ENCODE measurements at places on chromosomes 5 and 9.

- no peak for DNase-seq
Observed at GRCh38 chr5:14395411-14395810, 186.2 kb upstream of the OTULINL start.

GRCh38 chr5:168327994-168328393 is 36.5 kb downstream of the WWC1 start:
- no peak for DNase-seq

DNA sequence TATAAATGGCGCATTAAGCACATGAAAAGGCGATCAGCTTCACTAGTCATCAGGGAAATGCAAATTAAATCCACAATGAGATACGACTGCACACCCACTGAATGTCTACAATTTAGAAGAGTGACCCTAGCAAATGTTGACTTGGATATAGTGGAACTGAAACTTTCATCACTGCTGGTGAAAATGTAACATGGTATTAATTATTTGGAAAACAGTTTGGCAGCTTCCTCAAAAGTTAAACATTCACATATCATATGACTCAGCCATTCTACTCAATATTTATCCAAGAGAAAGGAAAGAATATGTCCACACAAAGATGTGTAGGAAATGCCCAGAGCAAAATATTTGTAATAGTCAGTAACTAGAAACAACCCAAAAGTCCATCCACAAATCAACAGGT is 146.5 kb downstream of the LPAR1 start:
- no peak for DNase-seq

GRCh38 chr9:18394847-18395351 is 79.1 kb upstream of the ADAMTSL1 start:
- DNase-seq = no peak

DNA sequence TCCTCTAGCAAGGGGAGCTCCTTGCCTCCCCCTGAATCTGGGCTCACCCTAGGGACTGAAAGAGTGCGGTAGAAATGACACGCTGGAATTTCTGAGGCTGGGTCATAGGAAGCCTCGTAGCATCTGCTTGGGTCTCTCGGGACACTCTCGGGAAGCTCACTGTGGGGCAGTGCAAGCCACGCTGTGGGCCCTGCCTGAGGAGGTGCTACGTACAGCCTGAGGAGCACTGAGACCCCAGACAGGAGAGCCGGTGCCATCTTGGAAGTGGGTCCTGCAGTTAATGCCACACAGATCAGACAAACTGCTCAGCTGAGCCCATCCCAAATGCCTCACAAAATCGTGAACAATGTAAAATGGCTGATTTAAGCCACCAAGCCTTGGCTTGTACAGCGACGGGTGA is 1.8 kb downstream of the MRPL36 start:
- DNase-seq = no peak

DNA sequence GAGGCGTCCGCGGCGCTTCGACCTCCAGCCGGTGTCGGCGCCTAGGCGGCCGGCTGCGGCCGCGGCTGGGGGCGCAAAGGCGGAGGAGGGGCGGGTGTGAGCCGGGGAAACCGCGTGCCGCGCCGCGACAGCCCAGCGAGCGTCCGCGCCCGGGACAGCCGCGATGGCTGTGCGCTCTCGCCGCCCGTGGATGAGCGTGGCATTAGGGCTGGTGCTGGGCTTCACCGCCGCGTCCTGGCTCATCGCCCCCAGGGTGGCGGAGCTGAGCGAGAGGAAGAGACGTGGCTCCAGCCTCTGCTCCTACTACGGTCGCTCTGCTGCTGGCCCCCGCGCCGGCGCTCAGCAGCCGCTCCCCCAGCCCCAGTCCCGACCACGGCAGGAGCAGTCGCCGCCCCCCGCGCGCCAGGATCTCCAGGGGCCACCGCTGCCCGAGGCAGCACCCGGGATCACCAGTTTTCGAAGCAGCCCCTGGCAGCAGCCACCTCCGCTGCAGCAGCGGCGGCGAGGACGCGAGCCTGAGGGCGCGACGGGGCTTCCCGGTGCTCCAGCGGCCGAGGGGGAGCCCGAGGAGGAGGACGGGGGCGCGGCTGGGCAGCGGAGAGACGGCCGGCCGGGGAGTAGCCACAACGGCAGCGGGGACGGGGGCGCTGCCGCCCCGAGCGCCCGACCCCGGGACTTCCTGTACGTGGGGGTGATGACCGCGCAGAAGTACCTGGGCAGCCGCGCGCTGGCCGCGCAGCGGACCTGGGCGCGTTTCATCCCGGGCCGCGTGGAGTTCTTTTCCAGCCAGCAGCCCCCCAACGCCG is 605 bp downstream of the CHSY3 start:
- no peak for DNase-seq

DNA sequence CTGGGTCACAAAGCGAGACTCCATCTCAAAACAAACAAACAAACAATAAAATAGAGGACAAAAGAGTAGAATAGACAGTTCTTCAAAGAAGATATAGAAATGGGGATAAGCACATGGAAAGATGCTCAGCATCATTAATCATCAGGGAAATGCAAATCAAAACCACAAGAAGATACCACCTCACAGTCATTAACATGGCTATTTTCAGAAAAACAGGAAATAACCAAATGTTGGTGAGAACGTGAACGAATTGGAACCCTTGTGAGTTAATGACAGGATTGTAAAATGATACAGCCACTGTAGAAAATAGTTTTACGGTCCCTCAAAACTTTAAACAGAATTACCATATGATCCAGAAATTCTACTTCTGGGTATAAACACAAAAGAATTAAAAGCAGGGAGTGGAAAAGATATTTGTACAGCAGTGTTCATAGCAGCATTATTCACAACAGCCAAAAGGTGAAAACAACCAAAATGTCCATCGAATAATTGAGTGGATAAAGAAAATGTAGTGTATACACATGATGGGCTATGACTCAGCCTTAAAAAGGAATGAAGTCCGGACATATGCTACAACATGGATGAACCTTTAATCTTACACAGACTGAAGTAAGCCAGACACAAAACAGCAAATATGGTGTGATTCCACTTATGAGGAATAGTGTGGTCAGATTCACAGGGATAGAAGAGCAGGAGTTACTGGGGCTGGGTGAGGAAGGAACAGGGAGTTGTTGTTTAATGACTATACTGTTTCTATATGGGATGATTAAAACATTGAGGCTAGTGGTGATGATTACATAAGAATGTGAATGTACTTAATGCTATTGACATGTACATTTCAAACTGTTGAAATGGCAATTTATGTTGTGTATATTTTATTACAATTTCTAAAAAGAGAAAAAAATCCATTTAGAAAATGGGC is 19.7 kb downstream of the OR2V2 start:
- DNase-seq = no peak

DNA sequence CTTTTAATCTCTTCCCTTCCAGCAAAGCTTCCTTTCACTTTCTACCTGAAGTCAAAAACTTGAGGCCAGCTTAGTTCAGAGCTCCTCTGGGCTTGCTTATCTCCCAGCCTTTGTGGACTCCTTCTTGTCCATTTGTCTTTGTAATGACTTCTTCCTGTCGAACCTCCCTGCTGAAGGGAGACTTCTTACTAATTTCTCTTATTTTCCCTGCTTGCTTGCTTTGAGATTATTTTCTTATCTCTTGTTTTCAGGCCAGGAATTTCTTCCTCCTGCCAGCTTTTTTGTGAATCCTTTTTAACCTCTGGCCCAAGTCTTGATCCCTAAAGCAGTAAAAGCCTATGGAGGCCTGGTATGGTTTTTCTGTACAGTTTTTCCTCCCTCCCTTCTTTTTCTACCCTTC is 46.8 kb upstream of the DHFR start:
- no peak for DNase-seq

- DNase-seq = no peak
Observed at GRCh38 chr5:178241688-178242231, 9.2 kb upstream of the PHYKPL start.

- DNase-seq = no peak
Observed at GRCh38 chr5:29208024-29208423, 1985.5 kb upstream of the CDH6 start.

DNA sequence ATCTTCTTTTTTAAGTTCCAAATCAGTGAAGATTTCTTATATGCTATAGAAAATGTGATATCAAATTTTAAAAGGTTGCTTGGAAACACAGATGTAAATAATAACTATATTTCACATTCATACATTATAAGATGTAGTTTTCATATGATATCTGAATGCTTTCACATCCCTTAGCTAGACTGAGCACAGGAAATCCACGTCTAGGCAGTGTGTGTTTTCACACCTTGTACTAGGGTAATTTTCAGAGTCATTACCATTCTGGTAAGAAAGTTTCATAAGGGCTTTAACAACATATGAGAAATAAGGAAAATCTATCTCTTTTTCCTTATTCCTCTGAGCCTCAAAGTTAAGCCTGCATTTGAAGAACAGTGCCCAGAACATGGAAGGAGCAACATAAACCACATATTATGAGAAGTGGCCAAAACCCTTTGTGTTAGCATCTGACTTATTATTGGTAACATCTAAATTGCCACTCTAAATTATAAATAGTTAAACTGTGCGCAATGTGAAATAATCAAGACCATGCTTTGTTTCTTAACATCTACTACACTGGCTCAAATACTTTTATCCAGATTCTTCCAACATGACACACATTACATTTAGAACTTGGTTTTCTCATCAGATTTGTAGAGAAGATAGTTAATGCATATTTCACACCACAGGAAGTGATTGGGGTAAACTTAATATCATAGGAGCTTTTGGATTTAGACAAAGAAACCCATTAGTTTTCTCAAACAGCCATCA is 113.3 kb downstream of the PPP2R2B start:
- DNase-seq = no peak

DNA sequence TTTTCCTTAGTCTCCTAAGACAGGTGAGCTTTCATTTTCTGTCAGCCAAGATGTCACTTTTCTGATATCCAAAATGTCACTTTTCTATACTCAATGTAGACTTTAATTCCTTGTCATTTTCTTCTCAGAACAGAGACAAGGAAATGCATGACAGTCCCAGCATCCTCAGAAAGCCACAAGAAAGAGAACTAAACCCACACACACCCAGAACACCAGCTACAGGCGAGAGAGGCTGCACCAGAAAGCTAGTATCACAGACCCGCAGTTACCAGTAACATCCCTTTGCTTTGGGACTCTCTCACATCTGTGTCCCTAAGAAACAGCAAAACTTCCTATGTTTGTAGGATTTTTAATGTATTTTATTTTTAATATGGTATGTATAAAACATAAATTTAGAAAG is 17.1 kb downstream of the TRMO start:
- DNase-seq = peak; percentile 56
